Stimulated activated CD8-positive, alpha-beta memory T cell treated with anti-CD3 and anti-CD28 coated beads, Interleukin-15, amount 100 ng/mL, for 48 hours (primary cell): ENCODE measurements at places on chromosomes 6 and 20.

DNA sequence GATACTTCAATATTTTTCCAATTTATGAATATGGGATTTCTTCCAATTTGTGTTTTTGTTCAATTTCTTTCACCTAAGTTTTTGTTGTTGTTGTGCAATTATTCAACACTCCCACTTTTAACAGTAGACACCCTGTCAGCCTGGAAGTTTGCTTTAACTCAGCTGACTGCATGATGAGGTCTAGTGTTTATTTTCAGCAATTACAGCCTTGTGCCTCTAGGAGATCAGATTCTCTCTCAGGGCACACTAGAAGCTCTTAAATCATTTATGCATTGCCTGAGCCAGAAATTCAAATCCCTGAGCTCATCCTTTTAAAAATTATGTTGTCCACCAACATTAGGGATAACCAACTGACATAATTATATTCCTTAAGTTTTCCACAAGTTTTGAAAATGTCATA is 85.7 kb downstream of the MRAP2 start:
- no peak for DNase-seq

DNA sequence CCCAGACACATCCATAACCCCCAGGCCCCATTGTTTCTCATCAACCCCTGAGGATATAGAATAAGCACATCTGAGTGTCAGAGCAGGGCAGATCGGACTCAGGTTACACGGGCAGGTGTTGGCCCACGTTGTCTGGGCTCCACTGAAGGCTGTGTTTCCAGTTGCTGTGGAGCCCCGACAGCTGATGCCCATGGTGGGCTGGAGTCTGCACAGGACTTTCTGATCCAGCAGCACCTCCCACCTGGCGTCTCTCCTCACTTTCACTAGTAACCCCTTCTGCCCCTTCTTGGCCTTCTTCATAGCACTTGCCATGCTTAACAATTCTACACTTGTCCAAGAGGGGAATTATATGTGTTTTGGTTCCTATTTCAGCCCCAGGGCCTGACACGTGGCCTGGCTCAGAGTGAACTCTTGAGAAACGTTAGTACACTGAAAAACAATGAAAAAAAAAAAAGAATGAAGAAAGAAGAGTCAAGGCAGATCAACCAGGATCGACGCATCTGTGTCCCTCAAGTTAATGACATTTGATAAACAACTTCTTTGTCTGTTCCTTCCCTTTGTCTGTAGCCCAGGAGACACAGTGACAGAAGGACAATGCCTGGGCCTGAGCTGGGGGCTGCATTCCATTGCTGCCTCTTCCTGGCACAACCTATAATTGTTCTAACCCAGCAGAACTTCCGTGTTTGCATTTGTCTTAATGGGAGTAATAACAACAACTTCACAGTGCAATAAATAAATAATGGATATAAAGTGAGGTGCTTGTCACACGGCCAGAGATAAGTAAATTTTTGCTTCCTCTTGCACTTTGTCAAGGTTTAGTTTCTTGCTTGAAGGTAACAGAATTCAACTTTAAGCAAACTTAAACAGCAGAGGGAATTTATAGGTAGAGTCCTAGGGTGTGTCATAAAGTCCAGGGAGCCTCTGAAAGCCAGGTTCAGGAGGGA is 224.2 kb upstream of the SSTR4 start:
- DNase-seq: no peak

GRCh38 chr20:5864873-5865587 is 85.3 kb downstream of the TRMT6 start:
- DNase-seq: no peak

- no peak for DNase-seq
Observed at GRCh38 chr6:50819904-50820868, 1.5 kb downstream of the TFAP2B start.

- no peak for DNase-seq
Observed at GRCh38 chr6:29967379-29968010, 25.2 kb downstream of the HLA-A start.

DNA sequence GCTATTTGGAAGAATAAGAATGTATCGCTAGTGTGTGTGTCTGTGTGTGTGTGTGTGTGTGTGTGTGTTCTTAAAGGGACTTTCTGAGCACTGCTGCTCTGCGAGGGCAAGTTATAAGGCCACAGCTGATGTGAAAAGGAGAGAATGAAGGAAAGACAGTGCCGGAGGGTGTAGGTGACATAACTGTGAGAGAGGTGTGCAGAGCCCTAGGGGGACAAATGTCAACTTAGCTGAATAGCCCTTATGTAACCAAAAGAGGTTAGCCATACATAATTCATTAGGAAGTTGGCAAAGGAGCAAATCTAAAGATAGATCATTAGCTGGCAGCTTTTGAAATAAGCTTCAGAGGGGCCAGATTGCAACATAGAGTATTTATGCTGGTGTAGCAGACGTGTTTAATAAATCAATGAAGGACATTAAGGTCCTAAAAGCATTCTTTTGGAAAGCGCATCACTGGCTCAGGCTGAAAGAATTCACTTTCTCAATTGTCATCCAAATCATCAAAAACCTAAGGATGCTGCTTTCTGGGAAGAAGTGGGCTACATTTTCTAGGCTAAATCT is 81.0 kb downstream of the NDUFAF5 start:
- no peak for DNase-seq

DNA sequence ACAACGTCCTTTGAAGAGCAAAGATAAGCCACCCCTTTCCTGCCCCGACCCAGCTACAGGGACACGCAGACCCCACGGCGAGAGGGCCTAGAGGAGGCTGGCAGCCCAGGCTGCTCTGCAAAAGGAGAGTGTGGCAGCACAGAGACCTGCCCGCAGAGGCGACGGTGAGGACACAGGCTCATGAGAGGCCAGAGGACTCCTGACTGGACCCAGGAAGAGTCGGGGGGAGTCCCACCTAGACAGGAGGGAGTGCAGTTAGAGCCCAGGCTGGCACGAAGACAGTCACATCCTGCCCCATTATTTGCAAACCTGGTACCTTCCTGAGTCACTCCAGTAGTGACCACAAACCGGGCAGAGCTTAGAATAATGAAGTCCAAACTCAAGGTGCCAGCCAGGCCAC is 227.7 kb upstream of the CDH4 start:
- DNase-seq: no peak

DNA sequence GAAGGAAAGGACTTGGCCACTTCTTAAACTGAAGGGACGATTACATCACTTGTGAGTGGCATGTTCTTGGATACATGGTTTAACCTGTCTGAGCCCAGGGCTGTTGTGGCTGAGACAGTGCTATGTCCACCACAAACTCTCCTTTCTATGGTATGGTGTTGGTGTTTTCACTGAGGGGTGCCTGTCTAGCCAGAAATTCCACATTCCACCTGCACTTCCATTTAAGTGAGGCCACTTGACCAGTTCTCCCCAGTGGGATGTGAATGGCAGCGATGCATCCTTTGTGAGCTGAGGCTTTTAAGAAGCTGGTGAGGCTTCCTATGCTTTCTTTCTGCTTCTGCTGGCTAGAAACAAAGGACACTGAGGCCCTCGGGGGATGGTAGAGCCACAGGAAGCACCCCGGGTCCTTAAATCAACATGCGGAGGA is 151.4 kb upstream of the CHD6 start:
- no peak for DNase-seq

DNA sequence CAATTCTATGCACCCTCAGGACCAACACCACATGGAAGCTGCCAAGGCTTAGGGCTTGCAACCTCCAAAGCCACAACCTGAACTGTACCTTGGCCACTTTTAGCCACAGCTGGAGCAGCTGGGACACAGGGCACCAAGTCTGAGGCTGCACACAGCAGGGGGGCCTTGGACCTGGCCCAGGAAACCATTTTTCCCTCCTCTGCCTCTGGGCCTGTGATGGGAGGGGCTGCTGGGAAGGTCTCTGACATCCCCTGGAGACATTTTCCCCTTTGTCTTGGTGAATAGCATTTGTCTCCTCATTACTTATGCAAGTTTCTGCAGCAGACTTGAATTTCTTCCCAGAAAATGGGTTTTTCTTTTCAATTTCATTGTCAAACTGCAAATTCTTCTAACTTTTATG is 13.0 kb downstream of the TPBG start:
- DNase-seq: no peak
